ENCODE measurements at places on chromosomes 3 and 15.

DNA sequence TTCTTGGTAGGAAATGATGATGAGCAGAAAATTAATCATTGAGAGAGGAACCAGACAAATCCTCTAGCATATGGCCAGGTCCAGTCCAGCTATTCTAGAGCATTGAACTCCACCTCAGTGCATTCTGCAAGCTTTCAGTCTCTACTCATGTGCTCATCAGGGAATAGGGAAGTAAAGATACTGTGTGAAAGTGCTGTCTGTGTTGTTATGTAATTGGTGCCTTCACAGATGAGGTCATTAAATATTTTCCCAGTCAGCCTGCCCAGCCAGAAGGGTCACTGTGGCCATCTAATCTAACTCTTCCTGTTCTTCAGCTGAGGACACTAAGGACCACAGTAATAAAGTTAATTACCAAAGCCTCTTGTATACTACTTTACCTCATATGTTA, 28.2 kb downstream of the C3orf62 start:
- DNase-seq: no peak

- no peak for DNase-seq
Measured at GRCh38 chr15:71691458-71692417, 118.6 kb upstream of the NR2E3 start.

- no peak for DNase-seq
Measured at GRCh38 chr3:197746801-197747237, 2.9 kb upstream of the FYTTD1 start.

GRCh38 chr15:58327958-58328357, 103.8 kb upstream of the LIPC start:
- no peak for DNase-seq

GRCh38 chr3:111681661-111682426, 86.7 kb upstream of the ZBED2 start:
- DNase-seq: no peak

GRCh38 chr3:71885006-71885405, 100.1 kb upstream of the PROK2 start:
- no peak for DNase-seq

- DNase-seq: no peak
Measured at GRCh38 chr15:75042730-75043508, 19.5 kb downstream of the PPCDC start.

DNA sequence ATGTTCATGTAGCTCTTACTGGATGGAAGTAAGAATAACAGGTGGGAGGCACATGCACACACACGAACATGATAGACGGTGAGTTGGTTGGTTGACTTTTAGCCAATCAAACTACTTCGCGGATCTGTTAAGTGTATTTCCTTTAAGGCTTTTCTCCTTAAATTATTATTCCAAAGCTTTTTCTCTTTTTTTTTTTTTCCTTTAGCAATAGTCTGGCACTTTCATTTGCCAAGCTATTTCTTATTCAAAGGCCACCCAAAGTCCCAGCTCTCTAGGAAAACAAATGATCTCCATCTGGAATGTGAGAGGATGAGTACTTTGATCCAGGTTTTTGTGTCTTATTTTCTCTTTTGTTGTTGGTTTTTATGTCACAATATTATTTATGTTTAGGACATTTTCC, 141.1 kb downstream of the TPRG1 start:
- no peak for DNase-seq

- no peak for DNase-seq
Measured at GRCh38 chr3:52299879-52300611, 12.4 kb downstream of the GLYCTK start.

DNA sequence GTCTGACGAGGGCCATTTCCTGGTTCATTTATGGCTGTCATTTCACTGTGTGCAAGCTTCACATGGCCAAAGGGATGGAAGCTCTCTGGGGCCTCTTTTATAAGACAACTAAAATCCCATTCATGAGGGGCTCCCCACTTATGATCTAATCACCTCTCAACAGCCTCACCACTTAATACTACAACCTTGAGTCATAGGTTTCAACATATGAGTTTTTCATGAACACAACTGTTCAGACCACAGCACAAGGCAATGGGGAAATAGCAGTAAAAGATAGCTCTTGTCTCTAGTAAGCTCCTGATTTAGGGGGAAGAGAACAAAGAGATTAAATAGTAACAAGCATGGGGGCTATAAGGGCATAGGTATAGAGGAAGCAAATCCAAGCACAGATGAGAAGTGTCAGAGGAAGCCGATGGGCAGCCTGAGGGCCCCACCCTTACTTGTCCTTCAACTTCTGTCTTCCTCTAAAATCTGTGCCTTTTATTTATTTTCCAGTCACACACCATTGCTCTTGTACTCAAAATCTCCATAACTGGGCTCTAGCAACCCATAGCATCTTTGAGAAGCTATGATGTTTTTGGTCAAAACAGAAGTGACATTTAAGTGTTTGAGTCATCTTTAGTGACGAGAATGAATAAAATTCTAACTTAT, 329.1 kb downstream of the UNC13C start:
- DNase-seq: no peak

DNA sequence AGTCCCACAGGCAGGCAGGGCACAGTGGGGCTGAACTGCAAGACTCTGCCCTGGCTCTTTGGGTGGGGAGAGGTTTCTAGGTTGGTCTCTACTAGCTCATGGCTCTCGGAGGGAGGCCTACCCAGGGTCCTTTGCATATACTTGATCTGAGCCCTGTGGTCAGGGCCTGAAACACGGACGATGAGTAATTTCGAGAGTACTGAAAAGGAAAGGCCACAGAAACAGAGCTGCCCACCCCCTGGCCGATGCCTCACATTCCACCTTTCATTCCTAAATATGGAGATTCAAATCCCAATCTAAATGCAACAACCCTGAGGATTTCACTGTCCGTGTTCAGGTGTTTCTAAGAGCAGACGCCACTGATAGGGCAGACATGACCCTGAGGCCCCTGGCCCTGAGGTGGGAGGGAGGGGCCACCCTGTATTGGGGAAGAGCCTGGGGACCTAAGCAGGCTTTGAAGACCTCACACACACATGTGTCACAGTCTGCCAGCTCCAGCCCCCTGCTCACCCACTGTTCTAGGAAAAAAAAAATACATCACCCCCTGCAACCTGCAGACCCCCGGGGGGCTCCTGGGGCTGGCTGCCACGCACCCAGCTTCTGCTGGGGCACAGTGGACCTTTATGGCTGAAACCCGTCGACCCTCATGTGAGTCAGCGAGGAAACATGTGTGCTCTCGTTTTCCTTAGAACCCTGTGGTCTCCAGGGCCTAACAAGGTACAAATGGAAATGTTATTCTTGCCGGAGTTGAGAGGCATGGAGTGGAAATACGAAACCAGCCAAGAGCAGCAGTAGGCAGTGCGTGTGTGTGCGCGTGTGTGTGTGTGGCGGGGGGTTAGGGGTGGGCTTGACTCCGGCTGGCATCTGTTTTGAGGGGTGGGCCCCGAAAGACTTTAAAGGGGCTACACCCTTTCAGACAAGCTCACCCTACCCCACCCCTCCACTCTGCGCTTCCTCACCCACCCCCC, 112.7 kb downstream of the CHSY1 start:
- no peak for DNase-seq

- no peak for DNase-seq
Measured at GRCh38 chr3:112303764-112304325, 9.8 kb upstream of the SLC9C1 start.

- DNase-seq: no peak
Measured at GRCh38 chr3:111598552-111598951, 3.4 kb upstream of the ZBED2 start.

DNA sequence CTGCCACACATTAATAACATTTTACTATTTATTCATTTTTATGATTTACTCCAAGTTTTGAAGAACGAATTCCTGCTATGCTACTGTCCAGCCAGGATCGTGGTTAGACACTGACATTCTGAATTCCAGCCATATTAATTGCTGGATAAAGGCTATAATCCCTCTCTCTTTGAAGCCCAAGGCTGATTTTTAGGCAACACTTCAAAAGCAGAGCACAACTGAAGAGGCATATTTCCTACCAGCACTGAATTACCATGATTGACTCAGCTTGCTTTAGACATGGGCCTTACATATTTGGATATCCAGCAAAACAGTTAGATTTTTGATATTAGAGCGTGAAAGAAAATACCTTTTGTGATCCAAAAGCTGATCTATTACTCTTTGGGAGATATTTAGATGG, 205.0 kb downstream of the ZIC1 start:
- DNase-seq: no peak

DNA sequence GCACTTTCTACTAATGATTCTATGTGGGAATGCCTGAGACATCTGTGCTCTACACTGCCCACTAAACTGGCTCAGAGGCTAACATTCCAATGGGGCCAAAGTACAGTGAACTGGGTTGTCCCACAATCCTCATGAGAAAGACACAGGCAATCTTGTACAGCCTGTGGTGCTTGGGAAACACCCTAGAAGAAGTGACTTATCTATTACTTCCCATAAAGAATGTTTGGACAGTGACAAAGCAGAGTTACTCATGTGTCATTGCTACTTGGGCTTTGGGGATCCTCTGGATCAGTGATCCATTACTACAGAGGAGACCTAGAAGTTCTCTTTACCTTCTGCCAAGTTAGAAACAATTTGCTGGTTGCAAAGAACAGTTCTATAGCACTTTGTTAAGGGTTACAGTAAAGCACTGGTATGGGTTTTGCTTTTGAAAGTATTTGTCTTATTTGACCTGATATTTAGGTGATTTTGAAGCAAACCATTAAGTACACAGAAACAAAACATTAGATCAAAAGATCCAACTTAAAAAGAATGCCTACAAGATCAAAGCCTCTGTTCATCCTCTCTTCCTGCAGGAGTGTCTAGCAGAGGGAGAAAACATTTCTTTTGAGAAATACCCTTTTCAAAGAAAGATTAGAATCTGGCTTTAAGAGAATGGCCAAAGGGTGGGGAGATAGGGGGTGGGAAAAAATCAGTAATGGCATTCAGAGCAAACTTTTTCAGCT, 75.8 kb downstream of the CTNNB1 start:
- DNase-seq: no peak

- DNase-seq: no peak
Measured at GRCh38 chr15:70762469-70763119, 764 bp downstream of the UACA start.

DNA sequence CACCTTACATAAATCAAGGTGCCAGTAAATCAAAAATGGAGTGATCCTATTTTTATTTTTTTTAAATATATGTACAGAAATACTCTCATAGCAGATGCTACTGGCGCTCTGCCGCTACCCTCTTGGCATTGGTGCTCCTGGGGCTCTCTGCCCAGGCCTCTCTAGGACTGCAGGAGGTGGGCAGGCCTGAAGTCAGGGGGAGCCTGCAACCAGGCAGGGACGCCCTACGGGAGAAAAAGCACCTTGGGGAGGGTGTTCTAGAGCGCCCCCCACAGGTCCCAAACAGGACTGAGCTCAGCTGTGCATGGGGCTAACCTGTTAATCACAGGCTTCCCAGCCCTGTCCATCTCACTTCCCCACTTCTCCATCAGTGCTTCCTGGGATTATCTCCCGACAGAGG, 192.5 kb downstream of the SHQ1 start:
- no peak for DNase-seq

- DNase-seq: no peak
Measured at GRCh38 chr3:194368918-194369317, 625 bp downstream of the LRRC15 start.
